ENCODE measurements at places on chromosomes 16 and 17.

GRCh38 chr16:54335230-54335629 lies 48.6 kb upstream of the IRX3 start:
- no peak for DNase-seq

DNA sequence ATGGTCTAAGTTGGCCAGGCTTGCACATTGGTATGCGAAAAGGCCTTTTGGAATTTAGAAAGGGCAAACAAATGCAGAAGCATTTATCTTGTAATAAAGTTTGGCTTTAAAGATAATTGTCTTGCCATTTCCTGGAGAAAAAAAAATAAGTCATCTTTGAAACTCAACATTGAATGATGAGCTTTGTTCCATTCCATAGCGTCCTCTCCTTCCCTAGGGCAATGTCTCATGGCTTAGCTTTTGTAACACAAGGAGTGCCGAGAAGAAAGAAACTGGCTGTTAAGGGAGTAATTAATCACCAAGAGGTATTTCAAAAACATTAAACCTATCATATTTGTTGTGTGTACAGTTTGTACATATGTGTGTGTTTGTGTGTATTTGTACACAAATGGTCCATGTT lies 372.3 kb downstream of the NPIPA8 start:
- DNase-seq: no peak

GRCh38 chr17:35467824-35468223 lies 19.3 kb upstream of the SLFN13 start:
- no peak for DNase-seq

- DNase-seq: no peak
Measured at GRCh38 chr17:44578947-44579346, 21.7 kb downstream of the FZD2 start.

DNA sequence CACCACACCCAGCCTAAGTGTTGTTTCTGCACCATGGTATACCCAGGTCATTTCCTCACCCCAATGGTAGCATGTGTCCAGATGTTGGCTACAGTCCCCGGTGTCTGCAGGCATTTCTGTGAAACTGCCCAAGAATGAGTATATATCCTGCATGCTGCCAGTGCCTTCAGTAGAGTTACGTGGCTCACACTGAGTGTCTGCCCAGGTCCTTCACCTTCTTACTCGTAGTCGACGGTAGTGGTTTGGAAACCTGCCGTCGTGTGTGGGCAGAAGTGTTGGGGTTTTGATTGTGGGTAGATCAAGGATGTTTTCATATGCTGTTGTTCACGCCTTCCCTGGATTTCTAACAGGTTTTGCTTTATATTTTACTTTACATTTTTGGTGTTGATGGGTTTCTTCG lies 16.8 kb downstream of the TCF25 start:
- no peak for DNase-seq

- no peak for DNase-seq
Measured at GRCh38 chr17:77958716-77959125, 218 bp downstream of the TNRC6C start.

DNA sequence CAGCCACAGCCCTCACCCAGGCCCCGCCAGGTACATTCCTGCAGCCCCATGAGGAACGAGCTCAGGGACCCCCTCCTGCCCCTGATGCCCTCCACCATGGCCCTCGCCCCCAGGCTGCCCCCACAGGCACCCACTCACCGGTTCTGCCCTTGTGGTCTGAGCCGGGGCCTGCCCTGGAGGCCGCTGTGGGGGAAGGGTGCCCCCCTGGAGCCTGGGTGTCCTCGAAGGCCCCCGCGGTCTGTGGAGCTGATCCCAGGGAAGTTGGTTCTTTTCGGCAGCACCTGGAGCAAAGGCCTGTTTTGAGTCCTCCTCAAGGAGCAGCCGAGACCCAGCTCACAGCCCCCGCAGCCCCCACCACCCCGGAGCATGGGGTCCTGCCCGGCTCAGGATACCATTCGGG lies 2.4 kb downstream of the PABPN1L start:
- DNase-seq: no peak

DNA sequence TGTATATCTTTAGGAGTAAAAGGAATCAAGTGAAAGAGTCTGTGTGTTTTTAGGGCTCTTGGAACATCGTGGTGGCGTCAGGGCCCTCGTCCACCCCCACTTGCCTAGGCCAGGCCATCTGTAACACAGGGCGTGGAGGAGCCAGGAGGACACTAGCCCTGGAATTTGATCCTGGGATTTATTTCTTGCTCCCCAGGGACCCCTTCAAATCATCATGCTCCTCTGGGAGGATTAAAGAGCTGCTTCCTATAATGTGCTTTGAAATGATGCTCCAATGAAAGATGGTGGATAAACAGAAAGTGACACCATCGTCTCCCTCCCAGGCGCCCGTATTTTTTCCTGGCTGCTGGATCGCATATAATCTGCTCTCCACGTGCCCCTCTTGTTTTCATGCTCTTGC lies 113.3 kb downstream of the AATF start:
- DNase-seq: no peak

- no peak for DNase-seq
Measured at GRCh38 chr16:23949630-23950290, 114.0 kb downstream of the PRKCB start.

GRCh38 chr16:57048095-57048494 lies 44.3 kb upstream of the CPNE2 start:
- no peak for DNase-seq

- no peak for DNase-seq
Measured at GRCh38 chr16:83891742-83892141, 7.2 kb upstream of the MLYCD start.

- no peak for DNase-seq
Measured at GRCh38 chr16:12245921-12246720, 269.6 kb downstream of the SNX29 start.

DNA sequence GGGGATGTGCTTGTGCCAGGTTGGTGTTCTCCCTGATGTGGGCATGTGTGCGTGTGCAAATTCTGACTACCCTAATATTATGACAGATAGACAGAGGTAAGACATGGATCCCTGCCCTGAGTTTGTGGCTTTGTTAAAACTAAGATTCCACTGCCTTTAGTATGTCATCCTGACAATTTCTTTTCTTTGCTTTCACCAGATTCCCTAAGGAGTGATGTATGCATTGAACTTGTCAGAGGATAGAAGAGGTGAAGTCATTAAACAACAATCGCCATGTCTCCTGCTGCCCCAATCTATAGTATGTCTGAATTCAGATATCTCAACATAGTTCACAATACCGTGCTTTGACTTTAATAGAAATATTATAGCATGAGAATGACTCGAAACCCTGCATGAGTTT lies 137.1 kb upstream of the ELAC2 start:
- DNase-seq: no peak

DNA sequence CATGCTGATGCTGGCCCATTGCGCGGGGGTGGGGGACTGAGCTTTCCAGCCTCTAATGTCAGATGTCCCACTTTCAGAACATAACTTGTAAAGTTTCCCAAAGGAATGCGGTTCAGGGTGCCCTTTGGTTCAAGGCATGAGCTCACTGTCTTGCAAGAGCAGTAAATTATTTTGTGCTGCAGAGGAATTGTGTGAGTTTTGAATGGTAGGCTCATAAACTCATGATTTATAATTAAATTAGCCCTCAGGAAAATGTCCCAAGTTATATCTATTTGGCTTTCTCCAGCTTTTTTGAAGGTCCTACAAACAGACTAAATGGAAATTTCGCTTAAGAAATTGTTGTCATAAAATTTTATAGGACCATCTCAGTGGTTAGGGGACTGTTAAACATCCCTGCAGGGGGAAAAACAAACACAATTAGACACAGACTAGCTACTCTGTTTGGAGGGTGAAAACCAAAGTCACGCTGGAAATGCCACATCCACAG lies 321.8 kb downstream of the HS3ST3B1 start:
- DNase-seq: no peak

DNA sequence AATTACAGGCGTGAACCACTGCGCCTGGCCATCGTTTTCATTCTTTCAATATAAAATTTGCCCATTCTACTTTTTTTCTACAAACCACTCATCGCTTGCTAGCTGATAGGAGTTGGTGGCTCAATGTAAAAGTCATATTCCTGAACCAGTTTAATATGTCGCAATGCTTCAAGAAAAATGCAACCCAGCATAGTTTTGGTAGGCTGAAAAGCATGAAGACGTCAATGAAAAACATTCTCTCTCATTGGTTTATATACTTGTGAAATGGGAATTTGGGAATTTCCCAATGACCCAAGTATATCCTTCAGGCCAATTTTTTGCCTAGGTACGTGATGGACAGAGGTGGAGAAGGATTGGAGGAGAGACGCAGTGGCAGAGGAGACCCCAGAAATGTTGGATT lies 26.9 kb downstream of the USP43 start:
- DNase-seq: no peak

GRCh38 chr16:11325404-11326083 lies 19.7 kb upstream of the RMI2 start:
- DNase-seq: no peak

DNA sequence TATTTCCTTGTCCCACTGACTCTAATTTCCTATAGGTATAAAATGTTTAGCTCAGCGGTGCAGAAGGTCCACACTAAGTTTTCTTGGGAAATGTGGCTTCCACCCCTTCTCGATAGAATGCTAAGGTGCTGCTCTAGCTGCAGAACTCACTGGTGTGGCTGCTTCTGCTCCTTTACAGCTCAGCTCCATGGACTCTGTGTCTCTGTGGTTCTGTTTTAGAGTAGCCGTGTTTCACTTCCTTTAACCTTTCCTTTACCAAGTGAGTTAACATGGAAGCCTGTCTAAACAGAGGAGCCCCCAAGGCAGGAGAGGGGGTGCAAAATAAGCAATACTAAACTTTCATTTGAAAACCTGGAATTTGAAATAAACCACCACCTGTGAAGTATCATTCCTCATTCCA lies 65.3 kb downstream of the SPECC1 start:
- no peak for DNase-seq

- peak; percentile 90 for DNase-seq
Measured at GRCh38 chr16:4376126-4376892, 4.7 kb downstream of the VASN start.

- no peak for DNase-seq
Measured at GRCh38 chr16:16032271-16032979, 83.0 kb downstream of the ABCC1 start.

- no peak for DNase-seq
Measured at GRCh38 chr17:43399839-43400328, 1.1 kb downstream of the ARL4D start.

DNA sequence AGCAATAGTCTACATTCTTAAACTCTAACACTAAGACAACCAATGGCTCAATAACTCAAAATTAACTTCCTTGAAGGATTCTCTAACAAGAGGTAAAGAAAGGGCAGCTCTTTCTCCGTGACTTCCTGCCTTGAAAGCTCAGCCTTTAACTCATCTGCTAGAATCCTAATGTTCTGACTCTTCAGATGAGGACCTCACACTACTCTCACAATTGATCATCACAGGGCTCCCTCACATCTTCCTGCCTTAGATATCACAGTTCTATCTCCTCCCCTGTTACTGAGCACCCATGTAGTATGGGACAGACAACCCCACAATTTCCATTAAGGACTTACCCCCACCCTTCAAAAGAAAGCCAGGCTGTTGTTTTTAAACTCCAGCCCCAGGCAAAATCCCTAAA lies 33.5 kb downstream of the SMURF2 start:
- DNase-seq: no peak

DNA sequence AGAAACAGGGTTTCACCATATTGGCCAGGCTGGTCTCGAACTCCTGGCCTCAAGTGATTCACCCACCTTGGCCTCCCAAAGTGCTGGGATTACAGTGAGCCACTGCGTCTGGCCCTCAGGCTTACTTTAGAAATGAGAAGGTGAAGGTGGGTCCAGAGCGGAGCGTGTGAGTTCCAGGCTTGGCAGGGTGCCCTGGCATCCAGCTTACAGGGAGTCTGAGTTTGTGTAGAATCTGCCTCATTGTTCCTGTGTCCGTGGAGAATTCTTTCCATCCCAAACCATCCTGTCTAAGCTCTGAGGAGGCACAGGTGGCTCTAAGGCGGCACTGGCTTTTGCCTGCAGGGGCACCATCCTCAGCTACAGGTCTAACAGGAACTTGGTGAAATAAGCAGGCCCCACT lies 50.6 kb downstream of the RAB11FIP3 start:
- no peak for DNase-seq

- DNase-seq: no peak
Measured at GRCh38 chr17:29136998-29137730, 43.0 kb downstream of the MYO18A start.

DNA sequence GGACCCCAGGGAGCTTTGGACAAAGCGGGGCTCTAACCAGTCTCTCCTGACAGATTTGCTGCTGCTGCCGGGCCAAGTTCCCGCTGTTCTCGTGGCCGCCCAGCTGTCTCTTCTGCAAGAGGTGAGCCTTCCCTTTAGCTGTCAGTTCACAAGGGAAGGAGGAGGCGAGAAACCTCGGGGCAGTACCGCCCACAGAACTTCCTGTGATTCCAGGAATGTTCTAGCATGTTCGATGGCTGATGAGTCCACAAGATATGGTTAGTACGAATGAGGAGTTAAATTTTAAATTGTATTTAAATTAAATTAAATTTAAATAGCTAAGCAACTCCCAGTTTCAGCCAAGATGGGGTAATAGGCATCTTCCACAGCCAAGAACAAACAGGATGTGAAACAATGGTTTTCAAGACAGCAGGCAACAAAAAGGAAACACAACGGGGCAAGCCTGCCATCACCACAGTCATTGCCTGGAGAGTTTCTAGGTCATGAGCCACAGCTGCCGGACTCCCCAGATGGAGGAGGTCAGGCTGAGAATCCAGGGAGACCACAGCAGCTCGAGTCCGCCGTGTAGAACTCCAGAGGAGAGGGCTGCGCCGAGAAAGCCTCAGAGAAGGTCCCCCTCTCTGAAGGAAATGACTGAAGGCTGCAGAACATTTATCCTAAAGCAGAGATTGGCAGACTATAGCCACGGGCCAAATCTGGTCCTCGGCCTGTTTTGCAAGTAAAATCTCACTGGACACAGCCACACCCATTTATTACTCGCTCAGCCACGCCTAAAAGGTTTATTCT lies 9.5 kb upstream of the TCF25 start:
- DNase-seq: peak; percentile 74

DNA sequence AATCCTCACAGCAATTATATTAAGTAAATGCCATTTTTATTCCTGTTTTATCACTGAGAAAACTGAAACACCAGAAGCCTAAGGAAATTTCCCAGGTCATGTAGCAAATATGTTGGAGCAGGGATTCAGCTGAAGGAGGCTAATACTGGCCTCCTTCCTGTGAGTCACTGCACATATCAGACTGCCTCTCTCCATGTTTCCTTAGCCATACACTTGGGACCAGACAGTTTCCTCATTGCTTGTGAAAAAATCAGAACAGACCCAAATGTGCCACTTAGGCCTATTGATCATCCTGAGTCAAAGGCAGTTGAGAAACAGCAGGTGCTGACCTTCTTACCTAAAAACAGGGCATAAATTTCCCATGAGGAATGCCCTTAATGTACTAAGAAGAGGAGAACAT lies 18.9 kb upstream of the ELAC2 start:
- no peak for DNase-seq

- DNase-seq: no peak
Measured at GRCh38 chr17:58338454-58338840, 9.9 kb upstream of the TSPOAP1 start.
